ENCODE measurements at places on chromosomes 3 and 15. TPM values are rescaled to one million over a fixed set of nuclear protein-coding genes. Genes with fewer than 3 reads are reported as not detected.

The ANKRD34C gene
- 0.29 TPM for total RNA-seq

The EOMES gene
- 0.30 TPM for total RNA-seq

The SLCO2A1 gene
- not detected for total RNA-seq

The ARID3B gene
- 3.5 TPM for total RNA-seq

The SKOR1 gene
- total RNA-seq = not detected

The ITGA11 gene
- total RNA-seq = 0.77 TPM

The AVEN gene
- 18.4 TPM for total RNA-seq

The CTXN2 gene
- not detected for total RNA-seq

The CCDC12 gene
- total RNA-seq = 38.9 TPM

The GOLGA8M gene
- not detected for total RNA-seq

The TRAT1 gene
- total RNA-seq = not detected

The TGM4 gene
- total RNA-seq = not detected

The SEMA4B gene
- 53.7 TPM for total RNA-seq

The SUCNR1 gene
- not detected for total RNA-seq

The LAMB2 gene
- 96.4 TPM for total RNA-seq

The KBTBD13 gene
- not detected for total RNA-seq

The SAMD7 gene
- total RNA-seq = not detected

The MESP1 gene
- 1.1 TPM for total RNA-seq

The SLC28A1 gene
- not detected for total RNA-seq

The CLDN11 gene
- not detected for total RNA-seq

The ITIH1 gene
- total RNA-seq = not detected

The SLC22A13 gene
- not detected for total RNA-seq

The MME gene
- total RNA-seq = 186 TPM

The CCDC13 gene
- not detected for total RNA-seq

Measured in HT1080 (cell line).